SJSA1 (cell line): ENCODE measurements at places on chromosomes 6 and 20. TPM values are rescaled to one million over a fixed set of nuclear protein-coding genes. Genes with fewer than 3 reads are reported as not detected.
A peak's percentile ranks its signal among the peaks of the same experiment; 100 is the strongest.

DNA sequence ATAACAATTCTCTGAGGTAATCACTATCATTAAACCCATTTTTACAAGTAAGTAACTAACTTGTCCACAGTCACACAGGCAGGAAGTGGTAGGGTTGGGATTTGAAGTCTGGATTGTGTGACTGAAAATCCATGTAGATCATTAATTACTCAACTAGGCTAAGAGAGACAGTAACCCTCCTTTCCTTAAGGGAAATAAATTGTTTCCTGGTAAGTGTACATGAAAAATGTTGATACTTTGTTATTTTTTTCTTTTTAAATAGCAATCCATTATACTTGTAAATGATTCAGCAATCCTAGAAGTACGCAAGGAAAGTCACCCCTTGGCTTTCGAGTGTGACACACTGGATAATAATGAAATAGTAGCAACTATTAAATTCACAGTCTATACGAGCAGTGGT, 11.6 kb downstream of the SPACA1 start:
- H3K27me3 ChIP-seq: peaks cover 6% of the 10 kb centered on the region
- no peaks in the 10 kb centered on the region for H3K36me3 ChIP-seq
- H3K27ac ChIP-seq: no peak overlapping the region

- DNase-seq: no peak
- H3K4me1 ChIP-seq: peaks cover 5% of the 10 kb centered on the region; the same call in 1 of the 2 replicates
- no peaks in the 10 kb centered on the region for H3K27me3 ChIP-seq
- no peaks in the 10 kb centered on the region for H3K36me3 ChIP-seq
- H3K27ac ChIP-seq: no peak overlapping the region
These were observed 188.0 kb downstream of the ARHGAP18 start for GRCh38 chr6:129521946-129522345.

GRCh38 chr6:16292942-16293341, 54.6 kb downstream of the GMPR start:
- H3K4me3 ChIP-seq: no peak overlapping the region
- no peaks in the 10 kb centered on the region for H3K4me1 ChIP-seq
- no peak for DNase-seq
- no peak overlapping the region for H3K27ac ChIP-seq
- peaks cover 3% of the 10 kb centered on the region; the same call in 1 of the 2 replicates for H3K36me3 ChIP-seq
- H3K27me3 ChIP-seq: no peaks in the 10 kb centered on the region

- no peak overlapping the region for H3K4me3 ChIP-seq
- no peak overlapping the region for H3K27ac ChIP-seq
- DNase-seq: no peak
- H3K27me3 ChIP-seq: no peaks in the 10 kb centered on the region
- peaks cover under 1% of the 10 kb centered on the region for H3K4me1 ChIP-seq
These were observed 24.9 kb upstream of the MAP3K4 start for GRCh38 chr6:160966493-160967229.

DNA sequence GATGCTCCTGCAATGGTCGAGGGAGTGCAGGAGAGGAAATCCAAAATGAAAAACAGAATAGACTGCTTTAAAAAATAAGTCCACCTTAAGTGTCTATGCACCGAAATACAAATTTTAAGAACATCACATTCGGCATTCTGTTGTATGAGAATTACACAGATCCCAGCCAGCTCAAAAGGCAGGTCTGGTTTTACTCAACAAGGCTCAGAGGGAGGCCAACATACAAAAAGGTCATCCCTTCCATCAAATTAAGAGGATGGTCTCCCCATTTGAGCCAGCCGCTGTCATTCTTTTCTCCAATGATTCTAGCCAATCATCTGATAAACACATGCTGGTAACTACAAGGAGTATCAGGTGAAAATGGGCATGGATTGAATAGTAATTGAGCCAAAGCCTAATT, 7.9 kb downstream of the ATXN1 start:
- DNase-seq: no peak
- peaks cover 14% of the 10 kb centered on the region; the same call in 1 of the 2 replicates for H3K36me3 ChIP-seq
- peak overlapping the region; percentile 89 for H3K27ac ChIP-seq
- no peaks in the 10 kb centered on the region for H3K27me3 ChIP-seq
- peaks cover 56% of the 10 kb centered on the region for H3K4me1 ChIP-seq

- DNase-seq: no peak
- no peaks in the 10 kb centered on the region for H3K27me3 ChIP-seq
- H3K27ac ChIP-seq: no peak overlapping the region
- H3K4me3 ChIP-seq: no peak overlapping the region
- H3K36me3 ChIP-seq: no peaks in the 10 kb centered on the region
These were observed 52.7 kb downstream of the DLL1 start for GRCh38 chr6:170237999-170238740.

- no peak overlapping the region for H3K27ac ChIP-seq
- DNase-seq: no peak
- no peak overlapping the region for H3K4me3 ChIP-seq
- H3K4me1 ChIP-seq: no peaks in the 10 kb centered on the region
- H3K36me3 ChIP-seq: no peaks in the 10 kb centered on the region
These were observed 184.5 kb downstream of the COL21A1 start for GRCh38 chr6:56062836-56063235.

LAMP5 gene
- not detected in 2 replicates for total RNA-seq

MYB gene
- total RNA-seq: 0.16 TPM in 1 of 2 replicates, not detected in the other

ADGRB3 gene
- total RNA-seq: not detected in 2 replicates
